ENCODE measurements at places on chromosomes 11 and 22.
A peak's percentile ranks its signal among the peaks of the same experiment; 100 is the strongest.

DNA sequence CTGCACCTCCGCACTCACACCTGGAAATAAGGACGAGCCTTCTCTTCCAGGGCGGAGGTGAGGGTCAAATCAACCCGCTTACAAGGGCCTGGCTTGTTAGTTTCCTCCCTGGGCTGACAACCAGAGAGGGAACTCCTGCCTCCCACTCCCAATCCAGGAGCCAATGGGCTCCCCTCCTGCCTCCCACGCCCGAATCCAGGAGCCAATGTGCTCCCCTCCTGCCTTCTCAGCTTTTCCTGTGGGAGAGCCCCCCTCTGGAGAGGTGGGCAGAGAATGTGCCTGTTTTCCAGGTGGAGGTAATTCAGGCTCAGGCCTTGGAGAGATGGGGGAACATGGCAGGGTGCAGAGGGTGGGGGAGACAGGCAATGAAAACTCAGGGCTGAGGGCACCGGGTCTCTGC is 53.7 kb upstream of the TTLL12 start:
- no peak for DNase-seq

DNA sequence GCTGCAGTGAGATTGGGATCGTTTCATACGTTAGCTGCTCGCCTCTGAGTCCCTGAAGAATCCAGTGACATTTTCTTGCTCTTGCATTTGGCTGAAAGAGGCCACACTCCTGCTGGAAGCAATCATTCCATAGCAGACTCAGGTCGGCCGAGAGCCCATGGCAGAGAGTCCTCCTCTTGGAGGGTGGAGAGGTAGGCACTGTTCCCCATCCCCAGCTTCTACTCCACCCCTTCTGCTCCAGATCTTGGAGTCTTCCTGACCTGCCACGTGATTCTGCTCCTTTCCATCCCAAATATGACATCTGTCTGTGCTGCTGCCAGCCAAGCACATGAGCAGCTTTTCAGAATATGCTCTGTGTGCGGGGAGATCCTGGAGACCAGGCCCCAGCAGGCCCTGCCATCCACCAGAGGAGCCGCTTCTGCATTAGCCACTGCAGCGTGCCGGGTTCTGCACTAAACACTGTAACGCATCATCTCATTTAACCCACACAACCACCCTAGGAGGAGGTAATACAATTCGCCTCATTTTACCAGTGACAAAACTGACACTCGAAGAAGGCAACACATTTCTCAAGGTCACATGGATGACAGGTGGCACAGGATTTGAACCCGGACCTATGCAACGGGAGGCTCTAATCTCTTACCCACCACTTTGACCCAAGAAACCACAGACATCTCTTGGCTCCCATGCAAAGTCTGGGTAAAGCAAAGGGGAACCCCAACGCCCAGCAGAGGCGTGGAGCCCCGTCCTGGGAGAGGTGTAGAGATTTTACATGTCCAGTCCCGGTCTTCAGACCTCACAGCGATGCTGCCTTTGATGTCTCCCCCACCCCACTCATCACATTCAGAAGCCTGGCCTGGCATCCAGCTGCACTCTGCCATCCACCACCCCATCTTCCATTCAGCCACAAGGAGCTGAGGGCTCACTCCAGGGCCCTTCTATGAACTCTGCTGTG is 78.8 kb downstream of the FEZ1 start:
- no peak for DNase-seq

GRCh38 chr22:48236261-48236660 is 1473.8 kb downstream of the TBC1D22A start:
- DNase-seq: no peak

GRCh38 chr11:11413776-11414175 is 60.7 kb upstream of the CSNK2A3 start:
- DNase-seq: no peak

DNA sequence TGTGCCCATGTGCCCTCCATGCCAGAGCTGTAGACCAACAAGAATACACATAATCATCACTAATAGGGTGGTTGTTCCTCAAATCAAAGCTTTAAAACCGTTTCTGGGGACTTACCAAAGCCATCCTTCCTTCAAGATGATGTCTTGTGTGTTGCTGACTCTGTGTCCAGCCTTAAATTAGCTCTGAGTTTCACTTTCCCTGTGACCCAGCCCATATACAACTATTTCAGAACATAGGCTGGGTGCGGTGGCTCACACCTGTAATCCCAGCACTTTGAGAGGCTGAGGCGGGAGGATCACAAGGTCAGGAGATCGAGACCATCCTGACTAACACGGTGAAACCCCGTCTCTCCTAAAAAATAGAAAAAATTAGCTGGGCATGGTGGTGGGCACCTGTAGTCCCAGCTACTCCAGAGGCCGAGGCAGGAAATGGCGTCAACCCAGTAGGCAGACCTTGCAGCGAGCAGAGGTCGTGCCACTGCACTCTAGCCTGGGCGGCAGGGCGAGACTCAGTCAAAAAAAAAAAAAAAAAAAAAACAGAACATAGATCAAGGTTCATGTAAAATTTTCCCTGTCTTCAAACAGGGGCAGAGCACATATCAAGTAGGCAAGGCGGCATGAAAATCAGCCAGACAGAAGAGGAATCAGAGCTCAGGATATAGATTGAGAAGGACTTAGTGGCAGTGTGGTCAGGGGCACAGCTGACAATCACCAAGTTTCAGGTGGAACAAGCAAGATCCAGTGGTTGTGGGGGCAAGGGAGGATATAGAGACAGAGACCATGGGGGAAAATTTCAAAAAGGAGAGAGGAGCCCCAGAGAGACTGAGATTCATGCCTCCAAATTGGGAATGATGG is at the start of gene PLAAT2:
TSS of gene PLAAT2 (minus strand) at position 179 of the 855 bp plus-strand sequence. CDS start at position 124, 55 bp downstream.
- DNase-seq: no peak

- no peak for DNase-seq
Measured at GRCh38 chr11:99918761-99919160, 768.3 kb upstream of the ARHGAP42 start.

DNA sequence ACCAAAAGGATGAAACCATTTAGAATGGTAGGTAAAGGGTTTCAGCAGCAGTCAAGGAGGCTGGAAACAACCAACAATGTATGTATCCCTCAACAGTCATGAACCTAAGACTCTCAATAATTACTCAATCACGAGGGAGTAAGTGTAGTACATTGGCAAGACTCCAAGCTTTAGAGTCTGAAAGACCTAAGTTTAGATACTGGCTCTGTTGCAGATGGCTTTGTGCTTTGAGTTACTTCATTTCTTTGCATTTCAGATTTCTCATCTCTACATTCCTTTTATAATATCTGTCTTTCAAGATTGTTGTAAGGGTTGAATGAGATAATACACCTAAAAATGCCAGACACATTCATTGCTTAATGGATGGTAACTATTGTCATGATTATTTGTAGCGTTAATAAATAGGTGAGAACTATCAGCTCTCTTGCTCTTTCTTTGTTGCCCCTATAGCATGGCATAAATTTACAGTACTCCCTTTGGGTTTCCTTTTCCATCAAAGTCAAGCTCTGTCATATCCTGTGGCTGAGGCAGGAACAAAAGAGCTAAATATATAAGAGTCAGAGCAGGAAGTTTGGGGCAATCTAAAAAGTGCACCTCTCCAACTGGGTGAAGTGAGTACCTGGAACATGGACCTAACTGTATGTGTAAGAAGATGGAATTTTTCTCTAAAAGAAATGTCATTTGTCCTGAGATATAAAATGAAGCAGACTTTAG is 228.2 kb upstream of the ZC3H12C start:
- no peak for DNase-seq

- no peak for DNase-seq
Measured at GRCh38 chr11:11975201-11976092, 33.0 kb downstream of the DKK3 start.

DNA sequence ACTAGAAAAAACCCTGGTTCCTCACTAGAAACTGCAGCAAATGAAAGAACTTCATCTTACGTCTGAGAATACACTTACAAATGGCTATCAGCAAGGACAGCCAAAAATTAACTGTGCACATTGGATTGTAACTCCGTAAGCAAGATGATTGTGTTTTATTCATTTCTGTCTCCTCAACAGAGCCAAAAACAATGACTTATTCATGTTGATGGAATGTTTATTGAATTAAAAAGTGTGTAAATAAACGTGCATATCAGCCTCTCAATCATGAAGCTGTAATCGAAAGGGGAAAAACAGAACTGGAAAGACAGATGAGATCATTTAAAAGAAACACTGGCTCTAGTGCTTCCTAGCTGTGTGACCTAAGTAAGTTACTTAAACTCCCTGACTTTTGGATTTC is 307.5 kb upstream of the ZC3H12C start:
- DNase-seq: no peak

- no peak for DNase-seq
Measured at GRCh38 chr11:8838248-8838647, 72.7 kb upstream of the AKIP1 start.

DNA sequence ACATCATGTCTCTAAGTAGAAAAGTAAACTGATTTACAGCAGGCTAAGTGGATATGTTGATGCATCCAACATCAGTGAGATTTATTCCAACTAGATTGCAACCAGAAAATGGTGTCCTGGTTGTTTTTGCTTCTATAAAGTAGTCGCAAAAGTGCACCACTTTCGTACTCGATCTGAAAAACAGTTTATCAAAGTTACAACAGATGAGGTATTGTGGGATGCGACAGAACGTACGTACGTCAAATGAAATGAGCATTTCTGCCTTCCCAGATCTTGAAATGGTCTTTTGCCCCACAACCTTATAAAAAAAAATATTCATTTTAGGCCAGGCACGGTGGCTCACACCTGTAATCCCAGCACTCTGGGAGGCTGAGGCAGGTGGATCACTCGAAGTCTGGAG is 13.7 kb downstream of the GRAP2 start:
- DNase-seq: no peak

DNA sequence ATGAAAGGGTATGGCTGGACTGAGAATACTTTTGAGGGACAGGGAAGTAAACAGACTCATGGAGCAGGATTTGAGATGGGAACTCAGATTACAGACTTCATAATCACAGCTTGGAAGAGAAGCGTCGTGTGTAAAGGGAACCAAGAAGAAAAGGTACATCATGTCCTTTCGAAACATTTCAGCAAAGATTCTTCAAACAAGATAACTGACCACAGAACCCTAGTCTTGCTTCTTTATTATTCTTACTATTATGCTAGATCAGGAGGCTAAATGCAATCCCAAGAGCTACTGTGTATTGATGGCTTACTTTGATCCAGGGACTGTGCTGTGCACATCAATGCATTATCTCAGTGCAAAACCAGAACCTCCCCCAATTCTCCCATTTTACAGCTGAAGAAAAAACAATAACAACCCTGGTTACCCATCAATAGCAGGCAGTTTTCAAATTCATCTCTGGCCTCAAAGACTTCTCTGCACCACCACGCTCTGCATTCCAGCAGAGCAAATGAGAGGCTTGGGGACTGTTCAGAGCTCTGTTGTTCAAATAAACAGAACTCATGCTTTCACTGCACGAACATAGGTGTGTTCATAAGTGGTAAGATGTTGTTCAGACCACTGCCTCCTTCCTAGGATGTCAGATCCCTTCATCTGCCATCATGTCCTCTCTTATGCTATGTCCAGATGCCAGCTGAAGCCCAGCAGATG is 104.8 kb upstream of the NAV2 start:
- no peak for DNase-seq

- no peak for DNase-seq
Measured at GRCh38 chr11:70049045-70049444, 29.1 kb upstream of the ANO1 start.

DNA sequence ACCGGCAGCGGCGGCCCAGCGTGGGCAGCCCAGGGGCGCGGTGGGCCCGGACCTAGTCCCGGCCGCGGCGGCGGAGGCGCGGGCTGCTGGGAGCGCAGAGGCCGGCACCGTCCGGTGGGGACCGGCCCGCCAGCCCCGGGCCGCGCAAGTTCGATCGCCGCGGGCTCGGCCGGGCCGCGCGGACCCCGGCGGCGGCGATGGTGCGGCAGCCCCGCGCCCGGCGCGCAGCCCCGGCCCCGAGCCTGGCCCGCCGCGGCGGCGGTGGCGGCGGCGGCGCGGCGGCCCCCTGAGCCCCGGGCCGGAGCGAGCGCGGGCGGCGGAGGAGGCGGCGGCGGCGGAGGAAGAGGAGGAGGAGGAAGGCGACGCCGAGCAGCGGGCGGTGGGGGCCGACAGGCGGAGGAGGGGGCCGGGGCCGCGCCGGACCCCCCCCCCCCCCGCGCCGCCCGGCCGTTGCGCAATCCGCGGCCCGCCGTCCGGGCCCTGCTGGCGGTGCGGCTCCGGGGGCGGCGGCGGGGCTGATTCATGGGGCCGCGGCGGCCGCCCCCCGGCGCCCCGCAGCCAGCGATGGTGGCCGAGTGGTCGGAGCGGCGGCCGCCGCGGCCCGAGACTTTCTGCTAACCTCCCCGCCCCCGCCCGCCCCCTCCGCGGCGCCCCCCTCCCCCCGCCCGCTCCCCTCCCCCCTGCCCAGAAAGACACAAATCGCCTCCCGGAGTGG is 1251.9 kb downstream of the BRD1 start:
- no peak for DNase-seq

GRCh38 chr11:120912504-120912903 is 111.4 kb upstream of the TBCEL start:
- DNase-seq: no peak

DNA sequence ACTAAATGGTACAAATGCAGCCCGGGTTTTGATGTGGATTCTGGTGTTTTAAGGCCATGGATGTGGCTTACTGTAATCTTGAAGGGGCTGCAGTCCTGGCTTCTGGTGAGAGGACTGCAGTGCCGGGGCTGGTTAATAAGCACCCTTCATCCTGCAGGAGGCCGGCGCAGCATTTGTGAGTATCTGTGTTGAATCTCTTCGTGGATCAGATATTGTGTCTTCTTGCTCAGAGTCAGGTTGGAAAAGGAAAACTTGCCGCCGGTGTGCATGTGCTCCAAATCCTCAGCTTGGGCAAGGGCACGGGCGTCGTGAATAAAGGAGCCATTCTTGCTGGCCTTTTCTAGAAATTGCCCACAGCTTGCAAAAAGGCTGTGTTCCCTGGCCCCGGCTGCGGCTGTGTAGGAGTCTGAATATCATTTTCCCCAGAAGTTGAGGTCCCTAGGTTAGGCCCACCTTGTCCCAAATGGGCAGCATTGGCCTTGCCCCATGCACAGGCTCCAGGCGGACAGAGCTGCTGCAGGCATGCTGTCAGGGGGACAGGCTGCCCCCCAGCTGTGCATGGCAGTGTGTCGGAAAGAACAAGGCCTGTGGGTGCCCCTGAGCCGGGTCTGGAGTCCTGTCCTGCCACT is 28.9 kb upstream of the PARVB start:
- no peak for DNase-seq

GRCh38 chr11:68031144-68031464 is 623 bp downstream of the NDUFS8 start:
- peak; percentile 32 for DNase-seq

- DNase-seq: no peak
Measured at GRCh38 chr11:33967451-33967850, 75.6 kb upstream of the LMO2 start.

DNA sequence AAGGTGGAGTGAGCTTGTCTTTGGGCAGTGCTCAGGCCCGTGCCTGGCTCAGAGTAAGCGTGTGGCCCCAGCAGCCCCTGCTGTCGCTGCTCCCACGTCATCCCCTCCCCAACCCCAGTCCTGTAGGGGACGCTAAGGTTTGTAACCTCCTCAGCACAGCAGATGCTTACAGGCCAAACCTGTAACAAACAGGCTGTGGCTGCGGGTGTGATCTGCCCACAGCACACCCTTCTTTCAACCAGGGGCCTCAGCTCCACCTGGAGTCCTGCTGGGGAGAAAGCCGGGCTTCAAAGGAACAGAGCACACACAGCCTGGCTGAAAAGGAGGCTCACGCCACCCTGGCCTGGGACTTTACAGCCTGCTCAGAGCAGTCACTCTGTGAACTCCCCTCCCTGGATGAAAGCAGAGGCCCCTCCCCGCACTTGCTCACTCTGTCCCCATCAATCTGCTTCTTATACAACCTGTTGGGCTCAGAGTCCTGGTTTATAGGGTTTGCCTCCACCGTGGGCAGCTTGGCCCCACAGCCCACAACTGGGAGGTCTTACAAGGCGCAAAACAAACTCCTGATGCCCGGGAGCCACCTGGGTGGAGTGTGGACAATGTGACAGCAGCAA is 54.3 kb downstream of the SCUBE1 start:
- DNase-seq: no peak

Data from CD4-positive, alpha-beta T cell treated with Interleukin-10 for 1 hour (primary cell).